ENCODE measurements at places on chromosomes 4 and X.

- no peak for DNase-seq
Measured at GRCh38 chrX:153642051-153642654, 4.8 kb upstream of the DUSP9 start.

DNA sequence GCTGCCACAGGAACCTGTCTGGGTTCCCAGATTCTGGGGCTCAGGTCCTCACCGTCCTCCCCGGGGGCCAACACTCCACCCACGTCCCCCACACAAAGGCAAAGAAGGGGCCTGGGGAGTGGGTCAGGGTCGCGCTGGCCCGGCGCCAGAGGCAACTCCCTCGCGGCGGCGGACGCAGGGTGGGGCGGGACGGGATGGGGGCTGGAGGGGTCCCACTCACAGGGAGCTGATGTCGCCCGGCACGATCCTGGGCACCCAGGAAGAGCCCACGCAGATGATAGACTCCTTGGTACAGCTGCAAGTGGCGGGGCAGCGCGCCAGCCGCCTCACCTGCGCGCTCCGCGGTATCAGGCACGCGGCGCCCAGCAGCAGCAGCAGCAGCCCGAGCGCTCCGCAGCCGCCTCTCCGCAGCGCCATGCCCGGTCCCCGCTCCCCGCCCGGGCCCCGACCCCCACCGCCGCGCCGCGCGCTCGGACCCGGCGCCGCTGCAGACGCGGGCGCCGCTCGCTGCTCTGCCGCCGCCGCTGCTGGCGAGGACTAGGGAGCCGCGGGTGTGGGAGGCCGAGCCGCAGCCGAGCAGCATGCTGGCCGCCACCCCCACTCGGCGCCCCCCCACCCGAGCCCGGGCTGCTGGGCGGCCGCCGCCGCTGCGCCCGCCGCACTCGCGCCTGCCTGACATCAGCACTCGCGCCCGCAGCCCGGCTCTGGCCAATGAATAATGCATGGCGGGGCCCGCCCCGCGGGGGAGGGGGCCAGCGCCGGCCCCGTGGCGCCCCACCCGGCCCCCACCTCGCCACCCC lies at the start of gene LGI2:
Gene LGI2 (minus strand): TSS at position 670 of the 800 bp plus-strand sequence. CDS start 253 bp downstream, at position 417.
- DNase-seq, result no peak

DNA sequence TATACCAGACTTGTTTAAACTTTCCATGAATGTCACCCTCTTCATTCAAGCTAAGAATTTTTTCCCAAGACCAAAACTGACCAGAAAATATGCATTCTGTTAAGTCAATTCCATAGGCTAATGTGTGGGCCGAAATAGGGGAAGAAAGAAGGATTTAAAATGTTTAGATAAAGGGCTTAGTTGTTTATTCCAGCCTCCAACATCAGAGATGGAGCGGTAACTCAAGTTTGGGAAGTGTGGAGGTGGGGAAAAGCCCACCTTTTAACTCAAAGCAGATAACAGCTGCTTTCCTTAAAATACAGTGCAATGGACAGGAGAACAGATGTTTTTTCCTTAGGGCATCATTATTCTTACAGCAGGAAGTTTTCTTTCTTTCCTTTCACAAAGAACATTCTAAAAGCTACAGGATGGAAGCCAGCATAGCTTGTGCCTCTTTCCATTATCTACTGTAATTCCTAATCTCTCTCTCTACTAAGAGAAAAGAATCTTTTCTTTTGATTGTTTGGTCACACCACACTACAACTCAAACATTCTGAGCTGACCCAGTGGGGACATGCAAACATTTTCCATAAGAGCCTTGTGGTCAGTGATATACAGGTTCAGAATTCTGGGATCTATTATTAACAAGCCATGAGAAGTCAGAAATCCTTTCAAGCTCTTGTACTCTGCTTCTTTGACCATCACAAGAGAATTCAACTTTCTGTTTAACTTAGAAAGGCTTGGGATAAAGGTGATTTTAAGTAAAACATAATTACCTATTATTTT lies 101.6 kb downstream of the PDE5A start:
- DNase-seq, result no peak

- DNase-seq, result no peak
Measured at GRCh38 chr4:183903021-183903760, 1.9 kb upstream of the STOX2 start.

GRCh38 chr4:96698831-96699230 lies 858.9 kb downstream of the PDHA2 start:
- DNase-seq, result no peak

Data from activated CD4-positive, alpha-beta T cell treated with anti-CD3 and anti-CD28 coated beads, Interleukin-2, amount 50 U/mL, for 4 hours (primary cell).